Fibroblast of skin of right biceps (primary cell): ENCODE measurements at places on chromosomes 1 and 21.

DNA sequence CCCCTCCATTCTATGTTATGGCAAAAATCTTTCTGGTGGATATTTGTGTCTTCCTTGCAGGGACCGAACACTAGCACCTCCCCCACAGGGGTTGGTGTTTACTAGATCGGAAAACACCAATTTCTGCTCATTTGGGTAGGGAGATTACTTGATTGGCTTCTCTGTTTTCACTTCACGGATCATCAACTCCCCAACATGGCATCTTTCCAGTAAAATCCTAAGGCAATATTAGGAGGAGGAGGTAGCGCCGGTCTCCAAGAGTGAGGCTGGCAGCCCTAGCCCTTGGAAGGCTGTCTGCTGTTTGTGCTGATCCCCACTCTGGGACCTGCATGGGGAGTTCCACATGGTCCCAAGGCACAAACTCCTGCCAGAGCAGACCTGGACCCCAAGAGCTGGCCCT lies 12.2 kb downstream of the VASH2 start:
- no peak for DNase-seq

- DNase-seq, result peak; percentile 93
Observed at GRCh38 chr1:202283379-202283844, 58.3 kb downstream of the UBE2T start.

- no peak for DNase-seq
Observed at GRCh38 chr1:88502886-88503285, 181.2 kb upstream of the PKN2 start.

DNA sequence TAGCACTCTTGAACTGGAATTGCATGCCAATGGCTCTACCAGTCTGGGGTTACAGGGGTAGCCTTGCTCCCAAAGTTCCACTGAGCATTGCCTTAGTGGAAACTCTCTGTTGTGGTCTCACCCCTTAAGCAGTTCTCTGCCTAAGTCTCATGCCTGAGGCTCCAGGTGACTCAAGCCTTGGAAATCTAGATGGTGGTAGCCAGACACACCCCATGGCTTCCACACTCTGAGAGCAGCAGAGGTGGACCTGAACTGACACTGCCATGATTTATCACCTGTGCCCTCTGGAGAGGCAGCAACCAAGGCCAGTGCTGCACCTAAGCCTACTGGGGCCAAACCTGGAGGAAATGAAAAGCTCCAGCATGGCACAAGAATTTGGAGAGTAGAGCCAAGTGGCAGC lies 285.7 kb upstream of the PKN2 start:
- no peak for DNase-seq

GRCh38 chr21:26810676-26811415 lies 34.4 kb downstream of the ADAMTS1 start:
- peak; percentile 41 for DNase-seq

DNA sequence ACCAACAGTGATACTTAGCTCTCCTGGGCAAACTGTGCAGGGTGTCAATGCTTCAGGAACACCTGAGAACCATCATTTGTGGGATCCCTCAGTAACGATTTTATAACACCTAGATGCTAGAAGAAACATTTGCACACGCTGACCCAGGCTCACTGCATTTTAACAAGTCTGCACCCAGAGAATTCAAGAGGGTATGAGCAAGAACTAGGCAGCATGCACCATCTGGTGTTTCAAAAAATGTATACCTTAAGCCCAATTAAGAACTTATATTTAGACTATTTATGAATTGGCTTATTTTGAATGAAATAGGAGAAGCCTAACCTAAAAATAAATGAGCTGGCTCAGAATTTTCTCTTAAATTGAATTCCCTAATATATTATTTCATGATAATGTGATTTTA lies 400.5 kb downstream of the GPATCH2 start:
- no peak for DNase-seq

- no peak for DNase-seq
Observed at GRCh38 chr1:232965912-232966217, 15.5 kb downstream of the NTPCR start.
